ENCODE measurements at places on chromosomes 13 and 19. TPM values are rescaled to one million over a fixed set of nuclear protein-coding genes. Genes with fewer than 3 reads are reported as not detected.

CYP4F2 gene
- total RNA-seq = not detected

THSD8 gene
- total RNA-seq = not detected

SLC6A16 gene
- not detected for total RNA-seq

LILRA5 gene
- total RNA-seq = not detected

RGS9BP gene
- total RNA-seq = 0.24 TPM

SIGLEC14 gene
- total RNA-seq = not detected

TMPRSS9 gene
- not detected for total RNA-seq

ELAVL3 gene
- not detected for total RNA-seq

DCT gene
- not detected for total RNA-seq

CTXN1 gene
- 2.4 TPM for total RNA-seq

CGB3 gene
- not detected for total RNA-seq

PRR19 gene
- total RNA-seq = not detected

SIAH3 gene
- not detected for total RNA-seq

DOCK6 gene
- total RNA-seq = 24.7 TPM

C19orf81 gene
- not detected for total RNA-seq

ARRDC5 gene
- total RNA-seq = not detected

PSPN gene
- total RNA-seq = 0.87 TPM

LILRB5 gene
- total RNA-seq = not detected
